ENCODE measurements at places on chromosomes 7 and 10.
A peak's percentile ranks its signal among the peaks of the same experiment; 100 is the strongest.

DNA sequence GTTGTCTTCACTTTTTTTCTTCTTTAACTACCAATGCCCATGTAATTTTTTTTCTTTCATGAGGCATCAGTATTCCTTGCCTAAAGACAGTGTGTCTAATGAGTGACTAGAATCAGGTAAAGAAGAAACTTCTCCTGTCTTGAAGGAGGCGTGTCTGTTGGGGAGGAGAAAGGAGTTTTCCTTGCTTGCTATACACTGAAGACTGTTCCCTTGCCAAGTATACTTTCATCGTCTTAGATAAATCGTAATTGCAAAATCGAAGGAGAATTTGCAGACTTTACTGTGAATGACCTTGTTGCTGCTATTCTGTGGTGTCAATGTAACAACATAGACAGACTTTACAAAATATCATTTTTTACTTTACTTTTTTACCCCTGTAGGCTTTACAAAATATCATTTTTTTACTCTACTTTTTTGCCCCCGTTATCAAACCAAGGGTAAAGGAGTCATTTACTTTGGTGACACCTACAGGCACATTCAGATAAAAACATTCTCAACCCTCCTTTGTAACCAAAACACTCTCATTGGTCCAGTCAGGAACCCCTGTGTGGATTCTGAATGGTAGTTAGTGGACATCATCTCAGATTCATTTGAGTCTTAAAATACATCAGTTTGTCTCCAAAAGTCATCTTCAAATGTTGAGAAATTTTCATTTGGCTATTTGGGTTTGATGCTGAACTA is 232.4 kb downstream of the AHR start:
- no peak for DNase-seq

GRCh38 chr7:2063563-2064260 is 169.0 kb downstream of the MAD1L1 start:
- DNase-seq: no peak

DNA sequence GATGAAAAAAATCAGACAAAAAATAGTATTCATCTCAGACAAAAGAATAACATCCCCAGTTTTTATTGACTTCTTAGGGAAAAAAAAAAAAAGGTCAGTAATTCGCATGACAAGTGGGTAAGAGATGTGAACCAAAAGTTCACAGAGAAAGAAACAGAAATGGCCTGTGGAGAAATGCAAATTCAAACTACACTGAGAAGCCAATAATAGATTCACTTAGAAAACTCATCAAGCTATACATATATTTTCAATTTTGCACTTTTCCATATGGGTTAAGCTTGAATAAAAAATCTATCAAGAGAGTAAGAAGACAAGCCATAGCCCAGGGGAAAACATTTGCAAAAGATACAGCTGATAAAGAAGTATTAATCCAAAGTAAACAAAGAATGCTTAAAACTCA is 28.0 kb downstream of the HERC4 start:
- no peak for DNase-seq

DNA sequence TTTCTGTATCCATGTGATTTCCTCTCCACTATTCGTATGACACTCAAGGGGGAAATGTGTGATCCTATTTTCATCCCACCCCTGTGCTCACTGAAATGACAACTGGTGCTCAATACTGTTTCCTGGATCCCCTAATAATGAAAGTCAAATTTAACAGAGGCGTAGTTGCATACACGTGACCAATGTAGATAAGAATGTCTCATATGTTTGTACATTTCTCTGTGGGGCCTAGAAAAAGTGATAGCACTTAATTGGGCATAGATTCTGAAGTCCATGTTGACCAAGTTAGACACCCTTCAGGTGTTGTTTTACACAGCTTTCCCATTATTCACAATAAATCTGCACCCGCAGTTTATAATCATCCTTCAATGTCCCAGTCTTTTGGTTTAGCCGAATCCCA is 59.1 kb downstream of the JAZF1 start:
- no peak for DNase-seq

DNA sequence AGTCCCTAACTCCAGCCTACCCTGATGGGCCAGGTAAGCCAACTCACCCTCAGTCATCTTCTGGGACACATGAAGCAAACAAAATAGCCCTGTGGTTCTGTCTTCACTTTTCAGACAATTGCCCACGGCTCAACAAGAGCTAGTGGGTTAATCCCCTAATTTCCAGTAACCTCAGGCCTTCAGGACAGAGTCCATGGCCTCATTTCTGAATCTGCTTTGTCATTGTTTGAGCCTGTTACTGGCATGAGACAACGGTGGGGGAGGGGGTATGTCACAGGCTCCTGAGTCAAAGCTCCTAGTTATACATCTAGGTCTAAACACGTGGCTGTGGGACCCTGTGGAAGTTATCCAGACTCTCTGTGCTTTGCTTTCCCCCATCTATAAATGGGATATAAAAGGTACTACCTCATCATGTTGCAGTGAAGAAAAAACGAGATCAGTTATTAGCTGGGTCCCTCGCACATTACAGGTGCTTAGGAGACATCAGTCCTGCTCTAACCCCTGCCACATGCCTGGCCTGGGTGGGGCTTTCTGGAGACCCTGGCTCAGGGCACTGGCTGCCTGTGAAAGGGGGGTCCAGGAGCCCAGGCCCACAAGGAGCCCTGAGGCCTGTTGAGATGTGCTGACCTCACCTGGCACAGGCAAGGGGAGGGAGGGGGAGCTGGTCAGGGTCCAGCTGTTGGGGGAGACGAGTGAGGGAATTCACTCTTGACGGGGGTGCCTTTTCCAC is 16.5 kb downstream of the MAT1A start:
- DNase-seq: no peak

GRCh38 chr10:129793996-129794395 is 170.1 kb downstream of the EBF3 start:
- DNase-seq: no peak

- DNase-seq: no peak
These were observed 4.9 kb upstream of the HERPUD2 start for GRCh38 chr7:35699796-35700305.

- no peak for DNase-seq
These were observed 172.5 kb downstream of the SORCS1 start for GRCh38 chr10:106992055-106992454.

GRCh38 chr7:33639552-33640197 is 265.7 kb upstream of the BMPER start:
- no peak for DNase-seq

DNA sequence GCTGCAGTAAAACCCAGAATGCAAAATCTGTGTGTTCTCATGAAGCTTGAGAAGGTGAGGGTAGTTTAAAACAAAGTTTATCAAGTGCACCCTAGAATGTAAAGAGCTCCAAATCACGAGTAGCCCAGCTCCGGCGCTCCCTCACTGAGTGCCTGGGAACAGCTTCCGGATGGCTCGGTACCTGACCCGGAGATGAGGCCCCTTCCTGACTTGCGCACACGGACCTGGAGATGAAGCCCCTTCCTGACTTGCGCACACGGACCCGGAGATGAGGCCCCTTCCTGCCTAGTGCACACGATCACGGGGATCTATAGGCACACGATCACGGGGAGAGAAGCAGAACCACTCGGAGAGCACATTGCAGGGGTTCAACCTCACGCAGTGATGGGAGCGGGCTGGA is 322.1 kb upstream of the RNF32 start:
- no peak for DNase-seq

DNA sequence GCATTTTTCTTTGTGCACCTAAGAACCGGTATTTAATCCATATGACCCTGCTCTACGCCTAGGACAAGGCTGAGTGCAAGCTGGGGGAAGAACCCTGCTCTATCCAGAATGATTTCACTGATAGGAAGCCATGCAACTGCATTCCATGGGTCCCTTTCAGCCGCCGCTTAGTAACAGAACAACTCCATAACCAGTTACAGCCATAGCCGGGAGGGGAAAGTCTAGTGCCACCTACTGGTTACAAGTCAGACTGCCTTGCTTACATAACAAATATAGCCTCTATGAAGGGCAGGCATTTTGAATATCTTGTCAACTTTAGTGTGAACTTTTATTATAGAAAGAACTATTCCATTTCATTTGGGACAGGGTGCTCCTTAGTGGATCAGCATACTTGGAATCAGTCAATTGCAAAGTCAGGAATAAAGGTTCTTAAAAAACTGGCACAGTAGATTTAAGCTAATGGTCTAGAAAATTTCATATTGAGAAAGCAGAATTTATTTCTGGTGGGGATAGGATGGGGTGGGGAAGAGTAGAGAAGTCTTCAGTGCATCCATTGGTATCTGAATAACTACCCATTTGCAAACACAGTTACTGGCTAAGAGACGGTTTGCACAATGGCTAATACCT is 521.7 kb downstream of the ADRA2A start:
- peak; percentile 30 for DNase-seq

DNA sequence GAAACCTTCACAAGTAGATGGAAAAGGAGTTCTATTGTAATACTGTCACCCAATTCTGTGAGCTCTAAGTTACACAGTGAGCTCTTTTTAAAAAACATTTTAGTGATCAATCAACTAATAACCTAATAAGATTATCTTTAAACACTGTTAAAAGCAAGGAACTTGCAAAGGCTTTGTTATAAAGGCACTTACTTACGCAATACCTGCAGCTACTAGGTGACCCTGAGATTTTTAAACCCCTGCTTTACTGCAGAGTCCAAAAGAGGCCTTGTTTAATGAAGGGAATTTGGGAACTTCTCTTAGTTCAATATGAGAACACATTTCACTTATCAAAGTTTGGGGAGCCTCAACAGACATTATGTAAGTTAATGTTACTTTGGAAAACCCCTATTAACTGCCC is 53.3 kb downstream of the P4HA1 start:
- DNase-seq: no peak

DNA sequence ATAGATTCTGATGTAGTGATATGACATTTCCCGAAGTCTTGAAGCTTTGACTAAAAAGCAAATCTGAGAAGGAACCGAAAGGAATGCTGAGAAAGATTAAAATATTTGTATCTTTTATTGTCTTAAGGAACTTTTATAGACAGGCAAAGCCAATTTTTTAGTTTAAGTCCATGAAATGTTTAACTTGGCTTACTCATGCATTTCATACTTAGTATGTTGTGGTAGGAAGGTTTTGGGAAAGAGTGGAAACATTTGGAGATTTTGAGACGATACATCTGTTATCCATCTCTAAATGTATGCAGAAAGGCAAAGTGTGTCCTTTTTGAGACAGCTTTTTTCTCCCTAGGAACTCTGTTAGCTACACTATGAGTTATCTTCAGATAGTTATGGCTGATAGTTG is 10.1 kb downstream of the TBC1D12 start:
- no peak for DNase-seq

- DNase-seq: no peak
These were observed 6.2 kb downstream of the IL2RA start for GRCh38 chr10:6055929-6056328.

DNA sequence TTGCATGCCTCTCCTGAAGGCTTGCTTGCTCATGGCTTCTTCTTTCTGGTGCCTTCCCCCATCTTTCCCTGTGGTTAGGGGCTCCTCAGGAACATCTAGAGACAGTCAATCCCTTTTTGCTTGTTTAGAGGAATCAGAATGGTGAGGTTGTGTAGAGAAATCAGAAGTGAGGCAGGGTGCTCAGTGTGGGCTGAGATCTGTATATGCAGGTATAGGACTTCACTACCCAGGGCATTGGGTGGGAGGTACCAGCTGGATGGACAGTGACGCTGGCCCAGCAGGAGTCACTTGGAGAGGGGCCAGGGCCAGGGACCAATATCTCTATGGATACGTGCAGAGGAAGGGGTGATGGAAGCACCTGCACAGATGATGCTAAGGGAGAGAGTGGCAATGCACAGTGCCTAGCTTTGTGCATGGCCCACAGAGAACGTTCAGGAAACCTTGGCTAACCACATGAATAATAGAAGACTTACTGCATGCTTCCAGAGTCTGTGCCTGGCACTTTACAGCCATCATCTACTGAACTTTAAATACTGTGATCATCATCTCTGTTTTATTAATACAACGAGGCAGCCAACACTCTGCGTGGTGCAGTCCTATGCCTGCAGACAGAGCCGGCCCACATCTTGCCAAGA is 255.2 kb downstream of the ABCA13 start:
- DNase-seq: no peak

DNA sequence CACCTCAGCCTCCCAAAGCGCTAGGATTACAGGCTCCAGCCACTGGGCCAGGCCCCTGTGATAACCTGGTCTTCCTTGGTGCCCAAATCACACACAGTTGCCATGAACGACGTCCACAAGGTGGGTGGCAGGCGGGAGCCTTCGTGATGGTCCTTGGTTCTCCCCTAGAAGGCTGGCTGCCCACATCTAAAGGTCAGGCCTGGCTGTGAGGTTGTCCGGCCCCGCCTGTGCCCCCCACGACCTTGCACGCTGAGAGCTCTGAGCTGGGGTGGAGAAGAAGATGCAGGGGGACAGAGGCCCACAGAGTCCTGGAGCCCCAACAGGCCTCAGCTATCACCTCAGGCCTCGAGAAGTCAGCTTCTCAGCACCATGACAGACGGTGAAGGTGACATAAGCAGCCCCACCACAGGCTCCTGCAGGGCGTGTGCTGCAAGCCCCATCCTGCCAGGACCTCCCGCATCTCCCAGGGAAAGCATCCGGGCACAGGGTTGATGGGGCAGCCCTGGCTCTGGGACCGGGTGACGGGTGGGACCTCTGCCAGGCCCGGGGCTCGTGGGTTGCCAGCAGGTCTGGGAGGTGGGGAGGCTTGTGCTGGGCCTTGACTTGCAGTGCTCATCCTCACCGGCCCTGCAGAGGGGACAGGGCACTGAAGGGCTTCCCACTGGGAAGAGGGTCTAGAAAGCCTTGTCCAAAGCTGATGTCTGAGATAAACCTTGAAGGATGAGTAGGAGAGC is 217.4 kb downstream of the WDR37 start:
- no peak for DNase-seq

- DNase-seq: no peak
These were observed 349.4 kb downstream of the EXOC4 start for GRCh38 chr7:133602291-133602690.

GRCh38 chr7:137718355-137718754 is 128.4 kb downstream of the DGKI start:
- DNase-seq: peak; percentile 3

DNA sequence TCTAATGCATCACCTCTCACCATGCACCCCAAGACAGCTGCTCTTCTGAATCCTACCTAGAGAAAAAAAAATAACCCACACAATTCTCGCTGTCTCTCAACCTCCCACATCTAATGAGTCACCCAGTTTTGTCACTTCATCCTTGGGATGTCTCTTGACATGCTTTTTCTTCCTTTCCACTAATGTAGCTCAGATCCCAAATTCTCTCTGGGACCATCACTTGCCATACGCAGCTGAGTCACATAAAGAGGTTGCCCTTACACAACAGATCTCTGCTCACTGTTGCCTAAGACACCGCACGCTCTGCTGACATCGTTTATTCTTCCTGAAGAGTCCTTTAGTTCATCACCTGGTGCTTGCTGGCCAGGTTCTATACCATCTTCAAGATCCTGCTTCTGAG is 606.0 kb upstream of the GALNT17 start:
- no peak for DNase-seq

DNA sequence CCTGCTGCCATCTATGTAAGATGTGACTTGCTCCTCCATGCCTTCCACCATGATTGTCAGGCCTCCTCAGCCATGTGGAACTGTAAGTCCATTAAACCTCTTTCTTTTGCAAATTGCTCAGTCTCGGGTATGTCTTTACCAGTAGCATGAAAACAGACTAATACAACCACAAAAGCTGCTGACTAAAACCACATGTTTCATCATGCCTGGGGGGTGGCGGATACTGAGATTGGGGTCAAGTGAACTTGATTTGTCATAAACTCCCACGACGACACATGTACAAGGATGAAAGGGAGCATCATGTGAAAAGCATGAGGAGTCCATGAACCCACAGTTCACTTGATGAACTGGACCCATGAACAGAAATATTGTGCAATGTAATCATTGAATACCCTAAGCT is 134.9 kb upstream of the ANK3 start:
- no peak for DNase-seq
